ENCODE measurements at places on chromosomes 2 and 18. TPM values are rescaled to one million over a fixed set of nuclear protein-coding genes. Genes with fewer than 3 reads are reported as not detected.

The MROH2A gene
- total RNA-seq: 15.2 TPM

GRCh38 chr2:118012778-118013177, 1.1 kb downstream of the CCDC93 start:
- DNase-seq: no peak
- H3K4me1 ChIP-seq: peaks cover 15% of the 10 kb centered on the region
- no peak overlapping the region for H3K4me3 ChIP-seq
- peaks cover 4% of the 10 kb centered on the region for H3K36me3 ChIP-seq
- H3K27me3 ChIP-seq: no peaks in the 10 kb centered on the region
- no peak overlapping the region for H3K27ac ChIP-seq

DNA sequence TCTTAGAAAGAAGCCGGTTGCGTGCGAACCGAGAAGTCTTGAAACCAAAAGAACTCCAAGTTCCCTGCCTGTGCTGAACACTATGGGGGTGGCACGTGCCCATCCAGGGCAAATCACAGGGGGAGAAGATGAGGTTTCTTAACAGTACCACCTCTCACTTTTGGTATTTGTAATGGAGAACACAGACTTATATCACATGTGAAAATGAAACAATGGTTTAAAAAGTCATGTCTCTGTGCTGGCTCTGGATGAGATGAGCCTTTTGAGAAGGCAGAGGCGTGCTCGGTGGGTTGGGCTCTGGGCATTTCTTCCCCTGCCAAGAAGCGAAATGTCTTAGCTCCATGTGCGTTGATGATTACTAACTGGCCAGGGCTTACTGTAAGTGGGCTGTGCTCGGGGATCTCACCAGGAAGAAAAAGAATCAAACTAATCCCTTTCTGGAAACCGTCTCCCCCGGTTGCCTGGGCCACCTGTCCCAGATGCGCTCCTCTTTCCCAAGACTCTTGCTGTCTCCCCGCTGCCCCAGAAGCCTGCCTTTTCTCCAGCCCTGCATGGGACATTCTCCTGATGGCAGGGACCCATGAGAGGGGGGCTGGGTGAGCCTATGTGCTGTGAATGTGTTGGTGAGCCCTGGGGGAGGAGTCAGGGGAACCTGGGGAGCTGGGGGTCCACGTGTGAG, 252.9 kb downstream of the PRKCE start:
- peaks cover 12% of the 10 kb centered on the region for H3K4me1 ChIP-seq
- no peaks in the 10 kb centered on the region for H3K27me3 ChIP-seq
- H3K36me3 ChIP-seq: no peaks in the 10 kb centered on the region
- no peak overlapping the region for H3K4me3 ChIP-seq

GRCh38 chr2:205245652-205246051, 436.6 kb upstream of the NRP2 start:
- no peaks in the 10 kb centered on the region for H3K27me3 ChIP-seq
- H3K4me3 ChIP-seq: no peak overlapping the region
- no peaks in the 10 kb centered on the region for H3K36me3 ChIP-seq
- no peak overlapping the region for H3K27ac ChIP-seq
- no peak for DNase-seq
- H3K4me1 ChIP-seq: no peaks in the 10 kb centered on the region

DNA sequence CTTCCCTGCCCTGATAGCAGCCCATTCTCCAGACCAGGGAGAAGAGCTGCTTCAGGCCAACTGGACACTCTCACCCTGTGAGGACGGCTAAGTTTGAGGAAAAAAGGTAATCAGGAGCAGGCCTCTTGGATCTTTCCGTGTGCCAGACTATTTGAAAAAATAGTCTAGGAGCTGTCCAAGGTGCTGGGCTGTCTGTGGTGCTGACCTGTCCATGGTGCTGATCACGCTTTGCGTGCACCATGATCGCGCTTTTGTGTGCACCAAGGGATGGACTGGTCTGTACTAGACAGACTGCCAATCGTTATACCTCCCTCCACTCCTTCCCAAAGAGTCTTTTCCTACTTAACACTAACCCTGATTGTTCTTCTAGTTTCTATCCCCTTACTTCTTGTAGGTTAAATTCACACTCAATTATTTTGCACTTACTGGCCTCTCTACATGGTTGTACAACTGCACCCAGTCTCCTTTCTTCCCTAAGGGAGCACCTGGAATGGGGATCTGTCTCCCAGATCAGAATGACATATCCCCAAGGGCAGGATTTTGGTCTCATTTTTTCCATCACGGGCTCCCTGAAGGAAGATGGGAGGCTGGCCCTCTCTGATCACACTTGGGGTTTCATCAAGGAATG, 295.4 kb downstream of the CELF4 start:
- no peak overlapping the region for H3K4me3 ChIP-seq
- no peak overlapping the region for H3K27ac ChIP-seq
- DNase-seq: peak; percentile 54

DNA sequence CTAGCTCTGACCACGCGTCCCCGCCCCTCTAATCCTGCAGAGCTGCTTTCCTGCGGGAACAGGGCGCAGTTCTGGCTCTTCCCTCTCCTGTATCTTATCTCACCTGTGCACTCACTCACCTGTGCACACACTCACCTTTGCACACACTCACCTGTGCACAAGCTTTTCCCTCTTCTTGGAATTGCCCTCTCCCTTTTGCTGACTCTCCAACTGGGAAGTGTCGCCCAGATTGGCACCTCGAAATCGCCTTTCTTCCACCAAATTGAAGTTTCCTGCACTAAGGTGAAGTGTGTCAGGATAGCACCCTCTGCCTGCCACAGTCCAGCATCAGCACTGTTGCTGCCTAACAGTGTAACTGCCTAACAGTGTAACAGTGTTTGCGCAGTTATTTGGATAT, 566 bp upstream of the CMPK2 start:
- no peaks in the 10 kb centered on the region for H3K36me3 ChIP-seq
- H3K4me1 ChIP-seq: peaks cover 13% of the 10 kb centered on the region
- H3K27me3 ChIP-seq: no peaks in the 10 kb centered on the region
- H3K4me3 ChIP-seq: no peak overlapping the region

DNA sequence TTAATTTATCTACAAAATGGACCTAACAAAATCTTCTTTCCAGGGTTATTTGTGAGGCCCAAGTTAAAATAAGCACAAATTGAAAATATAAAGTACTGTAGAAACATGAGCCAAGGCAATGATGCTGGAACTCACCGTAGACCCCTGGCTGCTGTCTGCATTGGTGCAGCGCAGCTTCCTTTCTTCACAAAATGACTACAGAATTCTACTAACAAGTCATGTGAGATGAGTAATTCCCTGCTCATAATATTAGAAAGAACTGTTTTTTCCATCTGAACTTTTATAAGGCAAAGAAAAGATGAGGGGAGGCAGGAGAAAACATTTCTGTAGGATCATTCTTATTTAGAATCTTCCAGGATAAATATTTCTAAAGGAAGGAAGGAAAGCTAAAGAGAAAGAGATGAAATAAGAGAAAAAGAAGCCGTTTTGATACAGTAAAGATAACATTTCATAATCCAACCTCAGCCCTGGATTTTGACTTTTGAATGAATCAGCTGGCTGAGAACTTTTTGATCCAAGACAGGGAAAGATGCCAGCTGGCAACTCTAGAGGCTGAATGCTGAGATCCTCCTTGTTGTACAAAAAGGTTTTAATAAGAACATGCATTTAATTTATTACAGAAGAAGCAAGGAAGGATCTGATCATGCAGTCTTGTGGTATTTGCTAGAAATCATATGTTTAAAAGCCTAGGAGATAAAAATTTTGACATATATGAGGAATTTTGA, 183.9 kb upstream of the KLHL14 start:
- no peaks in the 10 kb centered on the region for H3K27me3 ChIP-seq
- H3K4me3 ChIP-seq: no peak overlapping the region
- H3K36me3 ChIP-seq: no peaks in the 10 kb centered on the region
- H3K27ac ChIP-seq: no peak overlapping the region
- no peaks in the 10 kb centered on the region for H3K4me1 ChIP-seq

Measured in thyroid gland (tissue), 4 donors.